ENCODE measurements at places on chromosomes 1 and 21.

DNA sequence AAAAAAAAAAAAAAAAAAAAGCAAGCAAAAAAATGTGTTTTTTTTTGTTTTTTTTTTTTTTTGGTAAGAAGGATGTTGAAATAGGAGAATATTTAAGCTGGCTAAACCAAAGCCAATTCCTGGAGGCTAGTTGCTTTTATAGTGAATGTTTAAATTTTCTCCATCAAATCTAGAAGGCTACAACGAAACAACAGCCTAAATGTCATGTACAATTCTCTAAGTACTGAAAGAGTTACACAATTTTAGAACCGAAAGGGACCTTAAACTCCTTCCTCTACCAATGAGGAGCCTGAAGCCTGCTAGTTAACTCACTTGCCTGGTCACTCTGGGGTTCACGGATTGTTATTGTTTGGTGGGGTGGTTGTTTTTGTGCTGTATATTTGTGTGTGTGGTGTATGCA, 3.5 kb downstream of the WLS start:
- DNase-seq, result no peak

DNA sequence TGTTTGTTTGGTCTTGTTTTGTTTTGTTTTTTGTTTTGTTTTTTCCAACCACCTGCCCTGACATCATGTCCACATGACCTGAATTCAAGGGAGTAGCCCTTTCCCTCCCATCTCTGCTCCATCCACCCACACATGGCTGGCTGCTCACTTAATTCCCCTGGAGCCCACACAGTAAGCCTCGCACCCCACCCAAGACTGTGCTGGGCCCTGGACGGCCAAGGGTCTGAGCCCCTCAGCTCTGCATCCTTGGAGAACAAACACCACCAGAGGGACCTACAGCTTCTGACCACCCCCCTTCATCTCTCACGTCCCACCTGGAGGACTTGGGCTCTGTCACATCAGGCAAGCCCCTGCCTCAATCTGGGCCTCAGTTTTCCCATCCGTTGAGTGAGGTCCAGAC, 39.1 kb downstream of the MATN1 start:
- no peak for DNase-seq

DNA sequence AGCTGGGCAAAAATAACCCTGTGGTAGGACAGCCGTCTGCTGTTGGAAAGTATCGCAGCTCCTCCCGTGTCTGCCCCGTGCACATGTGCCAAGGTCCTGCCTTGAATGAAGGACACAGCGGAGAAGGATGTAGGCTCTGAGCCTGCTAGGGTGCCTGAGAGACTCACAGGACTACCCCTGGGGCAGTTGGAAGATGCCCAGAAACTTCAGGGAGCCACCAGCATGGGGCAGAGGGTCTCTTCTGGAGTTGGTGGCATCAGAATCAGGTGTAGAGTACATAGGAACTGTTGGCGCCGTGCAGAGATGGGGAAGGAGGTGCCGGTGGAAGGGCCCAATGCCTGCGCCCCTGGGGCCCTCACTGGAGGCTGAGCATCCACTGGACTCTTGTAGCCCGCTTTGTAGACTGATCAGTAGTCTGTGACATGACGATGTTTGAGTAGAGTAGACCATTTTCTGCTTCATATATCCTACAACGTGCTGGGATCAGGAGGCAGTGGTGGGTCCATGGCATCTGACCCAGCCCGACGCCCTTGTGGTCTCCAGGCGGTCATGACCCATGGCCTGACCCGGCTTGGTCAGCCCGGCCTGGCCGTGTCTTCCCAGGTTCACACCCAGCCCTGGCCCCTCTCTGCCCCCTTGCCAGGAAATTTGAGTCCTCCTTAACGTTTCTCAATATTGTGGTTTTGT, 5.3 kb upstream of the C1orf174 start:
- DNase-seq, result no peak

DNA sequence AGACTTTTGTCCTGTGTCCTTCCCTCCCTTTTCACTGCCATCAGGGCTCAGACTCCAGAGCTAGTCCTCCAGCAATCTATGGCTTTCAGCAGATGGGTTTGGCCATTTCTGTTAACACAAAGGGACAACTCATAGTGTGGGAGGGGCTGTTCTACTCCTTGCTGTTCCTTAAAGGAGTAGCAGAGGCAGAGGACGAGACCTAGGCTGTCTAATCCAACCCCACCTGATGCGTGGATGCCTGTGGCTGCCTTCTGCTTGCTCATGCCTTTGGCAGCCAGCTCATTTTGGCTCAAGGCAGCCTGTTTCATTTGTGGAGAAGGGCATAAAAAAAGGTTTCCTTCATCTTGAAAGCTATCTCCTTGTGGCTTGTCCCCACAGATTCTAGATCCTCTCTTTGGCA, 27.0 kb downstream of the MFSD2A start:
- DNase-seq, result no peak

DNA sequence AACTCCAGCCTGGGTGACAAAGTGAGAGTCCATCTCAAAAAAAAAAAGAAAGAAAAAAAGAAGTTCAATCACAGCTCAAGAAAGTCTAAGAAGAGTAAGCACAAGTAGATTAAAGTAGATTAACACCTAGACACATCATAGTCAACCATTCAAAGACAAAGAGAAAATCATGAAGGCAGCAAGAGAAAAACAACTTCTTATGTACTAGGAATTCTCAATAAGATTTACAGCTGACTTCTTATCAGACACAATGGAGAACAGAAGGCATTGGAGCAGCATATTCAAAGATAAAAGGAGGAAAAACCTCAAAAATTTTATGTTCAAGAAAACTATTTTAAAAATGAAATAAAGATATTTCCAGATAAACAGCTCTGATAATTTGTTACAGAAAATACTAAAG, 147.3 kb downstream of the LBR start:
- DNase-seq, result no peak

DNA sequence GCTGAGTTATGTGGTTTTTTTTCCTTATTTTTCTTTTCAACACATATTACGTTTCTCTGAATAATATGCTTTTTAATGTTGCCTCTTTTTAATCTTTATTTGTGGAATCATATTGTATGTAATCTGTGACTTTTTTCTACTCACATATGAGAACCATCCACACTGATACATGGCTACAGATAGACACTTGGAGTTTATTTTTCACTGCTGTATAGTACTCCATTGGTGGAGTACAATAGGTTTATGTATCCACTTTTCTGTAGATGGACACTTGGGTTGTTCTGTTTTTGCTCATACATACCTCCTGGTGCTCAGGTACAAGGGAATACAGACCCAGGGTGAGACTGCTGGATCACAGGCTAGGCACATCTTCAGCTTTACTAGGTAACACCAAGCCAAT, 71.5 kb upstream of the ERG start:
- DNase-seq, result no peak

DNA sequence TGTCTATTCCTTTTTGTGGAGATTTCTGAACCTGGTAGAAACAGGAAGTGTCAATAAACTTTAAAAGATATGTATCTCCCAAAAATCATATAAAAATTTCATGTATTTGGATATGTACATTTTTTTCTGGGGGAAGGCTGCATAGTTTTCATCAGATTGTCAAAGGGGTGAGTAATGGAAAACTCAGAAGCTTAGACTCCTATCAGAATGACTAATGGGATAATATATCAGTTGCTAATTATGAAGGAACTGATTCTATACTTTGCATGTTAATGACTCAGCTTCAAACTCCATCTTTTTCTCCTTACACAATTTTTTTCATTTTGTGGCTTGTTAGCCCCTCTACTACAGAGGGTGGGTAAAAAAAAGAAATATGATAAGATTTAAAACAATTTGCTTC, 55.9 kb downstream of the GON4L start:
- DNase-seq, result no peak

- no peak for DNase-seq
Measured at GRCh38 chr1:17485281-17485680, 45.8 kb upstream of the RCC2 start.

GRCh38 chr1:23980728-23981070, 572 bp upstream of the SRSF10 start:
- DNase-seq, result no peak

DNA sequence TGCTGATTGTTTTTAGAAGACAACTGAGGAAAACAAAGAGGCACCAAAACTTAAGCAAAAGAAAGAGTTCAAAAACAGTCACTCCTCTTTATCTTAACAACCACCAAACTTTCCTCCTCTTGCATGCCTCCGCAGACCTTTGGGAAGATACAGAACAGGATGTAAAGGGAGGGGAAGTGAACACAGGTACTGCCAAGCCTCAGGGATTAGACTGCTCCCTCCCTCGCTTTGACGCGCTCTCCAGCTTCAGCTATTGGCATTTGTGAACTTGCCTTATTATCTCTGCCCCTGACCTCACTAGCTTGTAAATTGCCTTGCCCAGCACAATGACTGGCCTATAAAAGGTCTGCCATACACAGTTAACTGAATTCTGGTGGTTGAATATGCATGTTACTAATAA, 4.8 kb upstream of the SRP9 start:
- DNase-seq, result no peak

DNA sequence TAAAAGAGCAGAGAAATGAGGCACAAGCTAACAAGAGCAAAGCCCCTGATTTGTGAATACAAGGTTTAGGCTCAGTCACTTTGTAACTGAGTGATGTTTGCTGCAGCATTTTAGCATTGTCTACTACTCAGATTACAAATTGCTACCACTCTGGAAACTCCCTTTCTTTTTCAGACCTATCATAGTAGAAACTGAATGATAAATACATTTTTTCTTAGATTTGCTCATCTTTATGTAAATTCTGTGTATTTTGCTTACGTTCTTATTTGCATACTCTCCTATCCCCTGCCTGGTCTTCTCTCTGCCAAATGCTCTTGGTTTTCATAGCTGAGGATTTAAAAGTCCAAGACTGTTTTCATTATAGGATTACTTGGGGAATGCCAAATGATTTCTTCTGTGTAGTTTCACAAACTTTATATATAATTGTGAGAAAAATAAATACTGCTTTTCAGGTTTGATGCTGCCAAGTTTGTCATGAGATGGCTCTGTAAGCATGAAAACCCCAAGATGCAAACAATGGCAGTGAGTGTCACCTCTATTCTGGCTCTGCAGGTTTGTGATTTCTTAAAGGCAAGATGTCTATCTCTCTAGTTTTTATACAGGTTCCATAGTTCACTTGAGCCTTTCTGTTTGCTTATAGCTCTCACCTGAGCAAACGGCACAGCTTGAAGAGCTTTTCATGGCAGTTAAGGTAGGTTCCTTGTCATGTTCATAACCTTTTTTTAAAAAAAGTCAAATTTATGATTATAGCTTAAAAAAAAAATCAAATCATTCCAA, 24.7 kb downstream of the ZYG11A start:
- no peak for DNase-seq

Measured in putamen (tissue), 1 donor.